ENCODE measurements at places on chromosomes 7 and 10. TPM values are rescaled to one million over a fixed set of nuclear protein-coding genes. Genes with fewer than 3 reads are reported as not detected.

- H3K27ac ChIP-seq: peak overlapping the region; percentile 8
- H3K4me1 ChIP-seq: no peaks in the 10 kb centered on the region
- no peaks in the 10 kb centered on the region for H3K27me3 ChIP-seq
- no peak overlapping the region for H3K4me3 ChIP-seq
These were observed 365.1 kb upstream of the NFE2L3 start for GRCh38 chr7:25786936-25787335.

Gene CPA2
- total RNA-seq: 4.1 TPM

DNA sequence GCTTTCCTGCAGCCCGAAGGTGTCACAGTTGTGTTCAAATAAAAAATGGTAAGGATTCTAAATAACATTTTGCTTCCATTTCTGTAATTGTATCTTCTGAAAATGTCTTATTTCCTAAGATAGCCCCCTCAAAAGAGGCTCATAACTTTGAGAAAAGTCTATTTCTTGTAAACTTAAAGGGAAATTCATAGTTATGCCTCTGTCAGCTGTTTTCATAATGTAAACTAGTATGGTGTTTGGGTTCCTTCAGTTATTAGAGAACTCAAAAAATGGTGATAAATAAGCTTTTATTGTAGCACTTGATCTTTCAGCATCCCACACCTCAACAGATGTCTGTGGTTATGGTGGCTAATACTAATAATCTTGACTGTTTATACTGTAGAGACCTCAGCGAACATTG lies 57.1 kb downstream of the KLHDC10 start:
- no peaks in the 10 kb centered on the region for H3K27me3 ChIP-seq
- no peaks in the 10 kb centered on the region for H3K4me1 ChIP-seq
- H3K36me3 ChIP-seq: peaks cover 54% of the 10 kb centered on the region
- H3K4me3 ChIP-seq: no peak overlapping the region
- no peak for DNase-seq

Gene FAM20C
- total RNA-seq: 67.4 TPM

DNA sequence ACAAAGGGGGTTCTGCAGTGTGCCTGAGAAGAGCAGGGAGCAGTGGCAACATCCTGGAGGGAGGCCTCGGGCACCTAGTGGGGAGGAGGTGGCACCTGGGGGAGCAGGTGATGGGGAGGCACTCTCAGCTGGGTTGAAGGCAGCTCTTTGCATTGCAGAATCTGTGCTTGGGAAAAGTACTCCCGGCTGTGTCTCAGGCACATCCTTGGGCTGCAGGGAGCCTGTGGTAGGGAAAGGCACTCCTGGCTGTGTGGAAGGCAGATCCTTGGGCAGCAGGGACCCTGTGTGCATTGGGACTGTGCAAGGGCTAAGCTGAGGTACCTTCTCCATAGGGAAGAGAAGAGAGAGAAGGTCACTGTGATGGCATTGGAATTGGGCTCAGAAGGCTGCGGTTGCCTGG lies 52.8 kb upstream of the ANTXRL start:
- H3K36me3 ChIP-seq: no peaks in the 10 kb centered on the region
- no peaks in the 10 kb centered on the region for H3K27me3 ChIP-seq
- DNase-seq: peak; percentile 1
- no peak overlapping the region for H3K27ac ChIP-seq
- no peak overlapping the region for H3K4me3 ChIP-seq

Gene EPDR1
- total RNA-seq: not detected

Gene TMEM236
- not detected for total RNA-seq

Gene GNGT1
- total RNA-seq: not detected

- H3K4me3 ChIP-seq: no peak overlapping the region
- DNase-seq: no peak
- no peak overlapping the region for H3K27ac ChIP-seq
- peaks cover 22% of the 10 kb centered on the region for H3K27me3 ChIP-seq
- H3K4me1 ChIP-seq: no peaks in the 10 kb centered on the region
These were observed 30.6 kb upstream of the UBE2D1 start for GRCh38 chr10:58304099-58304633.

GRCh38 chr7:137331378-137331777 lies 12.2 kb downstream of the PTN start:
- H3K4me1 ChIP-seq: no peaks in the 10 kb centered on the region
- H3K27me3 ChIP-seq: no peaks in the 10 kb centered on the region
- no peaks in the 10 kb centered on the region for H3K36me3 ChIP-seq
- no peak overlapping the region for H3K27ac ChIP-seq
- DNase-seq: no peak
- H3K4me3 ChIP-seq: no peak overlapping the region

DNA sequence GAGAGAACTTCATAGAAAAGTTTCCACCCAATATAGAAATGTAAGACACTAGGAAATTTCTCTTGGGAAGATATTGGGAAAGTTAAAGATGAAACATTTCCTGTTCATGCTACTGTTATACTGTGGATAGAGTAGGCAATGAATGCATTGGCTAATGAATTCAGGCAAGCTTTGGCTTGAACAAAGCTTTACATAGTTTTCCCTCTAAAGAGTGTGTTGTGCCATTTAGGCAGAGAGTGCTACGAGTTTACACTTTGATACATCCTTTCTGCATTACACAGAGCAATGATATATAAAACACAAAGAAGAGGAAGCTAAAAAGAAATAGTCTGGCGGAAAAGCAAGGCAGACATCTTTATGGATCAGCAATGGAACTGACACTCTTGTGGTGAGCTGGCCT lies 125.9 kb upstream of the SHH start:
- H3K27me3 ChIP-seq: peaks cover 4% of the 10 kb centered on the region
- H3K27ac ChIP-seq: no peak overlapping the region
- no peaks in the 10 kb centered on the region for H3K36me3 ChIP-seq

- DNase-seq: peak; percentile 36
- no peak overlapping the region for H3K27ac ChIP-seq
- H3K4me3 ChIP-seq: no peak overlapping the region
- H3K4me1 ChIP-seq: peaks cover 80% of the 10 kb centered on the region
- no peaks in the 10 kb centered on the region for H3K36me3 ChIP-seq
These were observed 2.3 kb downstream of the PRXL2A start for GRCh38 chr10:80410578-80411145.

Gene MPP7
- total RNA-seq: 42.0 TPM

Gene MICU1
- total RNA-seq: 162 TPM
